Central memory CD4-positive, alpha-beta T cell (primary cell): ENCODE measurements at places on chromosomes 1 and 21.

DNA sequence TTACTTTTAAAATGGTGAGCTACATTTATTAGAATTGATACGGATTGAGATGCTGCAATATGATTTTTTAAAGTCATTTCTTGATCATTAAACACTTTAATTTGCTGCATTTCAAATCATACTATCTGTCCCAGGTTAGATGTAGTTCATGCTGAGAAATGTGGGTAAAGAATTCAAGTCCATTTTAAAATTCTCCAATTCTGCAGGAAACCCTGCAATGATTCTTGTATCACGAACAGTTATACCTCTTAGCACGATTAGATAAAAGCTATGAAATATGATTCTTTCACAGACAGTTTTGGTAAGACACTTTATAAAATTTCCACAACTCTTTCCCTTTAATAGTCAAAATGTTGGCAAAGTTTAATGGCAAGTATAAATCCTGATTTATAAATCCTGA lies 693.4 kb downstream of the ADGRL2 start:
- no peak for DNase-seq

DNA sequence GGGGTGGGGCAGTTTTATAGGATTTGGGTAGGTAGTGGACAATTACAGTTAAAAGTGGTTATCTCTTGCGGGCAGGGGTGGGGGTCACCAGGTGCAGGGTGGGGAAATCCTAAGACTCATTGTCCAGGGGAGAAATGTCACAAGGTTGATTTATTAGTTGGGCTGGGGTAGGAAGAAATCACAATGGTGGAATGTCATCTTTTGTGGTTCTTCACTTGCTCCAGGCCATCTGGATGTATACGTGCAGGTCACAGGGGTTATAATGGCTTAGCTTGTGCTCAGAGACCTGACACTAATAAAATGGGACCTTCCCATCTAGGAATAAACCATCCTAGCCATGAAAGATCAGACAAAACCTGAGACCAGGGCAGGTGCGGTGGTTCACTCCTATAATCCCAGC lies 11.5 kb downstream of the TEX46 start:
- DNase-seq, result no peak

GRCh38 chr1:58104960-58105359 lies 441.6 kb downstream of the OMA1 start:
- DNase-seq, result no peak

DNA sequence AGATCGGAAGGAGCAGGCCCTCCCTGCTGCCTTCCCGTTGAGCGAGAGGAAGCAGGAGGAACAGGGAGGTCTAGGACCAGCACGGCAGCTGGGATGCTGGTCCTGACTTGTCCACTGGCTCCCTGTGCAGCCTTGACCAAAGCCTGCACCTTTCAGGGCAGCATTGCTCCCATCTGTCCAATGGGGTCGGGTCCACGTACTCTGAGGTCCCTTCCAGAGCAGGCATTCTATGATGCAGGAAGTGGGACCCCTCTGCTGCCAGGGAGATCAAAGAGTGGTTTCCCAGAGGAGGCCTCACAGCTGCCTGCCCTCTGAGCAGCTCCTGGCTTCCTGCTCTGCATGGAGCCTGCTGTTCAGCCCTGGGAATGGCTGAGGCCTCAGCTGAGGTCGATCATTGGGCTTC lies 21.7 kb upstream of the ZNF362 start:
- DNase-seq, result no peak

DNA sequence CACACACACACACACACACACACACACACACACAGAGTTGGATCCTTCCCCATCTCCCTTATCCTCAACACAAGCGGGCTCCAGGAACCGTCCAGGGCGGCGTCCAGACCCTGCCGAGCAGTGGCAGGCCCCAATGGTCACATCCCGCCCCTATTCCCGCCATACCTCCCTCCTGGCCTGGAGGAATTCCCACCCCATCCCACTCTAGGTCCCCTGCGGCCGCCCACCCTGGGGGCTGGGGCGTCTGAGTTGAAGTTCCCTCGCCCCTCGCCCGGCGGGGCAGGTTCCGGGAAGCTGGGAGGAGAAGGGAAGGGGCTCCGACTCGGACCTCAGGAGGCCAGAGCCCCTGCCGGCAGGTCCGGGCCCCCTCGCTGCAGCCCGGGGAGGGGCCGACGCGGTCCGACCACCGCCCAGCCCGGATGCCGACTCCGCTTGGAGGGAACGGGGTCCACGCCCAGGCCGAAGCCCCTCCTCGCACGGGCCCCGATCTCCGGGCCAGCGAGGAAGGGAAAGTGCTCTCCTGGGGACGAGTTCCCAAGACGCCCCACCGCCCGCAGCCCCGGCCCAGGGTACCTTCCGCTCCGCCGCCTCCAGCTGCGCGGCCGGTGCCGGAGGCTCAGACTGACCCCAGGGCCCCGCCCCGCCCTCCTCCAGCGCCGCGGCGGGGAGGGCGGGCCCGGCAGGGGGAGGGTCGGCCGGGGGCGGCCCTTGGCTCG lies at the start of gene RHOC:
RHOC (minus strand) TSS at position 623 of the 716 bp plus-strand sequence. CDS start 3,328 bp downstream, outside the sequence.
- no peak for DNase-seq

DNA sequence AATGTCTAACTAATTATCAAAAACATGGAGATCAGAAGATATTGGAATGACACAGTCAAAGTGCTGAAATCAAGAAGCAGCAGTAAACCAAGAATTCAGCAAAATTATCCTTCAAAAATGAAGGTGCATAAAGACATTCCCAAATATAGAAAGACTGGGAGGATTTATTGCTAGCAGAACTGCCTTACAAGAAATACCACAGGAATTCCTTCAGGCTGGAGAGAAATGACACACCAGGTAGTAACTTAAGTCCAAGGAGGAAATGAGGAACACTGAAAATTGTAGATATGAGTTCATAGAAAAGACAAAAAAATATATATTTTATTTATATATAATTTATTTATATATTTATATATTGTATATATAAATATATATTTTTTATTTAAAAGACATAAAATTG lies 217.2 kb downstream of the RPS6KC1 start:
- no peak for DNase-seq

DNA sequence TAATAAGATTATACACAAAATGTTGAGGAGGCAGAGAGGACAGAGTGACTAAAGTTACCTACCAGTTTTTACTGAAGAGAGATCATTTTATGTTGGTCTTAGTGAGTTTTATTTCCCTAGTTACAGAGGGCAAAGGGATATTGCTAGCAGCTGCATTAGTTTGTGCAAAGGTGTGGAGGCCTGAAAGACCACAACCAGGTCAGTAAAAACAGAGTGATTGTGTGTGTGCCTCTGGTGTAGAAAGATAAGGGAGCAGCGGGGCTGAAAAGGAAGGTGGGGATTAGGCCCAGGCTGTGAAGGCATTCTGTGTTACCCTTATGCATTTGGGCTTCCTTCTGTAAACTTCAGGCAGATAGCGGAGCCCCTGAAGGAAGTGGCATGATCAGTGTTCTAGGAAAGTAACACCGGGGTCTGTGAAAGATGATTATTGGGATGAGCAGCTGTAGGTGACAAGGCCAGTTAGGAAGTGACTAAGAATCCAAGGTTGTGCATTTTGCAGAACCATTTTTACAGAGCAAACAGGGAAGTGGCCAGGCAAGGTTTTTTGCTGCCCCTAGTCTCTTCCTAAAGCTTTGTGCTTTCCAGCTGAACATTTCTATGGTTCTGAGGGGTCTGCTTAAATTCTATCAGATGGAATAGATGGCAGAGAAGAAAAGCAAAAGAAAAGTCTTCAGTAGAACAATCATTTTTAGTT lies 3.7 kb downstream of the GADD45A start:
- no peak for DNase-seq

DNA sequence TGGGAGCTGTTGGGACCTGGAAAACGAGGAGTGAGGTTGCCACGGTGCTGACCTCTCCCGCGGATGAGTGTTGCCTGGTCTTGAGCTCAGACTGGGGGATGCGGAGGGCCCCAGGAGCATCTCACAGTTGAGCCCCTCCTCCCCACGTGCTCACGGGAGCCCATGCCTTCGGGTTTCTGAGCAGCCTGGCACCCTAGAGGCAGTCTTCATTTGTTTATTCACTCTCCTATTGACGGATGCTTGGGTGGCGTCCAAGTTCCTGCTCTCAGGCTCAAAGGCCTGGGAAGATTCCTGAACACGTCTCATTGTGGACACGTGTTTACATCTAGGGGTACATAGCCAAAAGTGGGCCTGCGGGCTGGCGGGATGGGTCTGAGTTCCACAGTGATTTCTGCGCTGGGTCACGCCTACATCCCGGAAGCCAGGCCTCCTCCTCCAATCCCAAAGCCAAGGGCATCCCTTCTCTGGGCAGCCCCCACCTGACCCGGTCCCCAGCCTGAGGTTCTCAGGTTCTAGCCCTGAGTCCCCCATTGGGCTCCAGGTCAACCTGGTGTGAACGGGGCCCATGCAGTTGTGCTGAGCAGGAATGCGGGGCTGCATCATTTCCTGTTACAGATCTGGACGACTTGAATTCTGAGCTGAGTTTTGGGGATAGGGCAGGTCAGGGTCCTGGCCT lies 14.7 kb downstream of the WNT3A start:
- DNase-seq, result no peak

GRCh38 chr1:12712929-12713328 lies 3.0 kb upstream of the AADACL3 start:
- no peak for DNase-seq

- no peak for DNase-seq
Observed at GRCh38 chr21:36246080-36246631, 73.8 kb upstream of the MORC3 start.

- no peak for DNase-seq
Observed at GRCh38 chr1:58689167-58689566, 10.7 kb downstream of the MYSM1 start.

DNA sequence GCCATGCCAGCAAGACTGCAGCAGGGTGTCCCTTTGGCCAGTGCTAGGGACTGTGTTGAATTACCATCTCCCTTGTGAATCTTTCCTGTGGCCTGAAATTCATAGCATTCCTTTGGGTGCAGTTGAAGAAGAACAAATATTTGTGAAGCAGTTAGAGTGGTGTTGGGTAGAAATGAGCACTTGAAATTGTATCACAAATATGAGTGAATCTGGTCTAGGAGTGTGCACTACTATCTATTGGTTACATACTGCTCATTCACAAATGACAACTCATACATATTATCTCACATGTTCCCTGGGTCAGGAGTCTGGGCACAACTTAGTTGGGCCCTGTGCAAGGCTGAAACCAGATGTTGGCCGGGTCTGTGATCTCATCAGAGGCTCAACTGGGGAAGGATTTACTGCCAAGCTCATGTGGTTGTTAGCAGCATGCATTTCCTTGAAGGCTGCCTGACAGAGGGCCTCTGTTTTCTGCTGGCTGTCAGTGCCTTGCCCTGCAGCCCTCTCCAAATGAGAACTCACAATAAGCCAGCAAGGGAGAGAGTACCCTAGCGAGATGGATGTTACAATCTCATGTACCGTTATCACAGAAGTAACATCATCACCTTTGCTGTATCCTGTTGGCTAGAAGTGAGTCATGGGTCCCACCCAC lies 23.8 kb downstream of the AJAP1 start:
- DNase-seq, result no peak

DNA sequence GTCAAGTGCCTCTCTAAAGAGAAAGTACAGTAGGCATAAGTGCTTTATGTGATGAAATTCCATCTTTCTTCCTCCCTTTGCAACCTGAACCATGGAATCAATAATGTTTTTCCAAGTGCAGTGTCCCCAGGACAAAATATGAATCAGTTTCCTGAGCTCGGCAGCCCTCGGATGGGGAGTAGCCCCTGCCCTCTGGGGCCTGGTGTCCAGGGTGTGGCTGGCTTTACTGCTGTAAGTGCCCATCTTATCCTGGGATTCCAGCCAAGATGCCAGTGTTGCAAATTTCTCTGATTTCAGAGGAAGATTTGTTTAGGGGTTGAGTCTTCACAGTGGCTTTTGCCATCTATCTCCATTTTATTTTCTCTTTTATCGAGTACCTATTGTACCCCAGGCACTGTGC lies 40.5 kb upstream of the SRP9 start:
- no peak for DNase-seq

DNA sequence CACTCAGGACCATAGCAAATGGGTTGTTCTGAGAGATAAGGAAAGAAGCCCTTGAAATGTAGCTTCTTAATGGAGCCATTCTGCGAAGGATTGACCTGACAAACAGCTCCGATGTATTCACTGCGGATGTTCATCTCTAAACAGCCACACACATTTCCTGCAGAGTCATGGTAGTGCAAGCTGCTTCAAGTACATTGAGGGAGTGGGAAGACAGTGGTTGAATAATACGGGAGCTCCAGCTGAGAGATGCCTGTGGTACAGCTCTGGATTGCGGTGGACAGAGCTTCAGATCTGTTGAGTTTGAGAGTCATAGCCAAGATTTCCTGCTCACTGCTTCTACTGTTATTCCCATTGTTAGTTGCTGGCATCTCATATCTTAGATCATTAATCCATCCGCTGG lies 86.6 kb downstream of the ZBTB18 start:
- no peak for DNase-seq

GRCh38 chr1:151783796-151784195 lies 6.5 kb downstream of the TDRKH start:
- no peak for DNase-seq

- DNase-seq, result no peak
Observed at GRCh38 chr1:210031473-210031872, 93.5 kb downstream of the SYT14 start.

- no peak for DNase-seq
Observed at GRCh38 chr1:56578138-56578962, 1.0 kb downstream of the PLPP3 start.

DNA sequence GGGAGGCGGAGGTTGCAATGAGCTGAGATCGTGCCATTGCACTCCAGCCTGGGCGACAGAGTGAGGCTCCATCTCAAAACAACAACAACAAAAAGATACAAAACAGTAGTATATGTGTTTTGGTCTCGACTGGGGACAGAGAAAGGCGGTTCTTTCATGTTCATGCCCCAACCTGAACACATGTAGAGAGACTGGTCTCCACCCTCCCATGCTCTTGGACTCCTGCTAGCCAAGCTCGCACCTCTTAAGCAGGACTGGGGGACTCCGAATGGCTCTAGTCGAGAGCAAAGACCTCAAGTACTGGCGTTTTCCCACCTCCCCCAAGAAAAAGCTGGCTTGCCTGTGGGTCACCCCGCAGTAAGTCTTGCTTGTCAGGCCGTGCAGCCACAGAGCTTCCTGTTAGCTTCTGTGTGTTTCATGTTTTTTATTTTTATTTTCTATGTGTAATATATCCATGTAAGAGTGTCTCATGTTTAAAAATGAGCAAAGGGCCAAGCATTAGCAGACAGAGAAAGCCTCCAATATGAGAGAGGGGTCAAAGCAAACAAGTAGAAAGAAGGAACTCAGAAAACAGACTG lies 91.6 kb downstream of the SCCPDH start:
- no peak for DNase-seq

DNA sequence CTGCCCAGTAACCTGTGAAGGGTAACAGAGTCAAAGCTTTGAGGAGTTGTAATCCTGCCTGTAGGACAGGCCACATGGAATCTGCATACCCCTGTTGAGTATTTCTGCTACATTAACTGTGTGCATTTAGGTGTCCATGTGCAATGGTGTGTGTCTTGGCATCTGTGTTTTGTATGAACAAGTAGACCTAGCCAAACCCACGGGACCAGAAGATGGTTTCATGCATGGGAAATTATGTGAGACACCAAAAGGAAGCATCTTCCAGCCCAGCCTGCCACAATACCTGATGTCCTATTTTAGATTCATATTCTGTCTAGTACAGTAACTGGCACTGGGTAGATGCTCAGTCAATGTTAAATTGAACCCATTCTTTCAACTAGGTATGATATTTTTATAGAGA lies 70.8 kb upstream of the KCND3 start:
- DNase-seq, result no peak

GRCh38 chr1:54120698-54121481 lies 31.9 kb downstream of the CDCP2 start:
- no peak for DNase-seq
